ENCODE measurements at places on chromosomes 5 and 9. TPM values are rescaled to one million over a fixed set of nuclear protein-coding genes. Genes with fewer than 3 reads are reported as not detected.

DNA sequence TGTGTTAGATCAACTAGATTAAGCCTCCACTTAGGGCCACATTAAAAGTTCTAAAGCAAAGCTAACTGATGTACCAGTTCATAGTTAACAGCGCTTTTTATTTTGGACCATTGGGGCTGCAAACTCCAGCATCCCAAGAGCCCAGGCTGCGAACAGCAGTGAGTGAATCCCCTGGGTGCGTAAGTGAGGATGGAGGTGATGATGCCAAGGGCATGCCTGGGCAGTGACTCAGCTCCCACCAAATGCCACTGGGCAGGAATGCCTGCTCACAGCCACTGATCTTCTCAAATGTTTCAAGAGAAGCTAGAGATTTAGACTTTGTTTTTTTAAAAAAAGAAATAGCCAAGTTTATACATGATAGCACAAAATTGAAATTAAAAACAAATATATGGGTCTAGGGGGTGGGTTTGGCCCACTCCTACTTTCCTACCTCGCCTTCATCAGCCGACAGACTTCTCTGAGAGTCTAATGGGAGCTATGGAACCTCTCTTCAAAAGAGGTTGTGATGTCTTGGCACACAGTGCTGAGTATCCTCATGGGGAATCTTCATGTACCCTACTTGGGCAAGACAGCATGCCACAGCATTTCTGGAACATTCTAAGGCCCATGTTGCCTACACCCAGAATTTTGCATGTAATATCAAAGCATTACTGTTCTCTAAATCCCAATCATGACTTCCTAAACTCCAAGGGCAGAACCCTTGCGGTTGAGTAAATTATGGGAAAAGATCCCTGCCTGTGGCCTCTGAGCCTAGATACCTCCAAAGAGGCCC, 398.1 kb downstream of the EBF1 start:
- H3K4me1 ChIP-seq, result peaks cover 19% of the 10 kb centered on the region
- no peak overlapping the region for H3K27ac ChIP-seq
- no peaks in the 10 kb centered on the region for H3K27me3 ChIP-seq
- H3K4me3 ChIP-seq, result no peak overlapping the region

Gene FOXD4L3
- total RNA-seq, result not detected

DNA sequence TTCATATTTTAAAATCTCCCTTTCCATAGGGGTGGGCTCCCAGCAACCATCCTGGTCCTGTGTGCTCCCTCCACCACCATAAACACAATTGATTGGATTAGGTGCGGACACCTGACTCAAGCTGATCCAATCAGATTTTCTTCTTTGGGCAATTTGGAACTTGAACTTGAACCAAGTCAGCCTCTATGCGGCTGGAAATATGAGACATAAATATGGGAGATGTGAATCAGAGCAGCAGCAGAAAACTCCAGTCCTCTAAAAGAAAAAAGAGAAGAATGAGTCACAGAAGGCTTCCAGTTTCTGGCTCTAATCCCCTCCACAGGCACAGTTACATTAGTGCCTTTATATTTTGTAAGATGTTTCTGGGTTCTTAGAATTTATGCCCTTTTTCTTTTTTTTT, 306.6 kb downstream of the MLLT3 start:
- no peak for DNase-seq
- no peaks in the 10 kb centered on the region for H3K27me3 ChIP-seq
- H3K27ac ChIP-seq, result no peak overlapping the region
- H3K4me3 ChIP-seq, result no peak overlapping the region
- no peaks in the 10 kb centered on the region for H3K36me3 ChIP-seq

GRCh38 chr9:8011974-8012373, 212.4 kb upstream of the DMAC1 start:
- peaks cover 5% of the 10 kb centered on the region for H3K36me3 ChIP-seq
- H3K4me3 ChIP-seq, result no peak overlapping the region
- H3K27me3 ChIP-seq, result no peaks in the 10 kb centered on the region
- H3K4me1 ChIP-seq, result no peaks in the 10 kb centered on the region
- DNase-seq, result no peak

Gene TOR2A
- total RNA-seq, result 25.7 TPM

GRCh38 chr5:8633259-8633658, 764.3 kb downstream of the MTRR start:
- no peak for DNase-seq
- H3K4me3 ChIP-seq, result no peak overlapping the region
- no peaks in the 10 kb centered on the region for H3K27me3 ChIP-seq
- peaks cover 5% of the 10 kb centered on the region for H3K4me1 ChIP-seq
- peaks cover 3% of the 10 kb centered on the region for H3K36me3 ChIP-seq

Data from neural crest cell (in vitro differentiated cells).